Urinary bladder (tissue), 4 donors: ENCODE measurements at places on chromosomes 7 and 10.

- no peak for DNase-seq
Observed at GRCh38 chr7:42587806-42588205, 324.1 kb downstream of the C7orf25 start.

DNA sequence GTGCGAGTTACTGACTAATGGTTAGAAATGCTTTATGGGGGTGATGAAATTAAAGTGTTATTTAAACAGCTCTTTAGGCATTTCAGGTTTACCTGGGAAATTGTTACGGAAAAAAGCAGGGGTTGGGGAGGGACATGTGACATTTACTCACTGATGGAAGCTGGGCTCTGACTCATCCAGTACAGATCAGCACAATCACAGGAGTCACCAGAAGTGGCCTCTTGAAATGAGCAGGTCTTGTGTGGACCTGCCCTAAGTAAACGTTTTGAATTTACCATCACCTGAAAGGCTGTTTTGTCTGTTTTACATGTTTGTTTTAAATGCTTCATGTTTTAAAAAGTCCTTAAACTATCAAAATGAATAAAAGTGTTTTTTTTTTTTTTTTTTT lies 2.3 kb downstream of the GLRX3 start:
- peak; percentile 76 for DNase-seq

DNA sequence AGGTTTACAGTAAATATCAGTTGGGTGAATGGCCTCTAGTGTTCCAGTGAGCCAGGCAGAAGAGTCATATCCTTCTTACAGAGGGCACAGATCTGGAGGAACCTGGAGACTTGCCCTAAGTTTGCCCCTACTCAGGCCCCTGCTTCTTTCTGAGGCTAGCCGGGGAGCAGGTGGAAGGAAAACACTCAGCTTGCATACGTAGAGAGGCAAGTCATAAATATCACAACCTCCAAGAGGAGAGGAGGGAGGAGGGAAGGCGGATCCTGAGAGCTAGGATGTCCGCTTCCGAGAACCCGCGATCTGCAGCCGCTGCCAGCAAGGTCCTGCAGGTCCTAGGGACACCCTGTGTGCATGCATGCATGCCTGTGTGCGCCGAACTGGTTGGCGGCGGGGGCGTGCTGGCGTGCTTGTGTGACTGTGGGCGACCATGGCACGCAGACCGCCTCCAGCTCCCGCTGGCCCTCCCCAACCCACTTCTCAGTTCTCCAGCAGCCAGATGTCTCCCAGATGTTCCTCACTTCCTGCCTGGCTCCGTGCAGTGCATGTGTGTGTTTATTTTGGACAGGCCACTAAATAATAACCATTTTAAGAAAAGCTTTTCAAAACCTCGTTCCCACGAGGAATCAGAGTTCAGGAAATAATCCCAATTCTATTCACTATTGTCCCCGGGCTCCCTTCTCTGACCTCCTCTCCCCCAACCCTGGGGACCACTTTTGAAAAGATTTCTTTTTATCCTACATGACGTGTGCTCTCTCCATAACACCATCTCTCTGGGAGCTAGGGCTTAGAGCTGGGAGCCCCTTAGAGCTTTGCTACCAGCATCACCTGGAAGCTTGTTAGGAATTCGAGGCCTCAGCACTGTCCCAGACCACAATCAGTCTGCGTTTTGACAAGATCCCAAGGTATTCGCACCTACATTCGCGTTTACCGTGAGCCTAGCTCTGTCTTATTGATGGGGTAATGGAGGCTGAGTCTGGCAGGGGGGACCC lies 32.4 kb downstream of the UNC5B start:
- peak; percentile 71 for DNase-seq

DNA sequence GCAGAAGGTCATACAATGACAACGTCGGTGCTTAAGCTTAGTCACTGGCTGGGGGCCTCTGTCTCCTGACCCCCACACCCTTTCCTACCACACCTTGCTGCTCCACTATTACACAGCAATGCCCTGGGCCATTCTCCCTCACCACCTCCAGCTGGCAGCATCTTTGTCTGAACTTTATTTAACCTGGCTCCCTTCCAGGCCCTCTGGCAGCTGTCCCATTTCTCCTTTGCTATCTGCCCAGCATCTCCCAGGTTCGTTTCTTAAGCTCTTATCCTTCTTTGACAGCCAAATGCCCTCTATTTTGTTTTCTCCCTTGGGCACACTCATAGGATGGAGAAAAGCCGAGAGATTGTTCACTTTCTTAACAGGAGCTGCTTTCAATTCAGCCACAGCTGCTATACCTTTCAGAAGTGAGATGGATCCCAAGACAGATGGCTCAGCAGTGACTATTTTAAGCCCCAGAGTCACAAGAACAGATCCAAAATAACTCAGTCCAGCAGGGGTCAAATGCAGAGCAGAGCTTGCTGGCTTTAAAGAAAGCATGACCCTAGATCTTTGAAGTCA lies 1277.1 kb upstream of the AUTS2 start:
- DNase-seq, result peak; percentile 47

DNA sequence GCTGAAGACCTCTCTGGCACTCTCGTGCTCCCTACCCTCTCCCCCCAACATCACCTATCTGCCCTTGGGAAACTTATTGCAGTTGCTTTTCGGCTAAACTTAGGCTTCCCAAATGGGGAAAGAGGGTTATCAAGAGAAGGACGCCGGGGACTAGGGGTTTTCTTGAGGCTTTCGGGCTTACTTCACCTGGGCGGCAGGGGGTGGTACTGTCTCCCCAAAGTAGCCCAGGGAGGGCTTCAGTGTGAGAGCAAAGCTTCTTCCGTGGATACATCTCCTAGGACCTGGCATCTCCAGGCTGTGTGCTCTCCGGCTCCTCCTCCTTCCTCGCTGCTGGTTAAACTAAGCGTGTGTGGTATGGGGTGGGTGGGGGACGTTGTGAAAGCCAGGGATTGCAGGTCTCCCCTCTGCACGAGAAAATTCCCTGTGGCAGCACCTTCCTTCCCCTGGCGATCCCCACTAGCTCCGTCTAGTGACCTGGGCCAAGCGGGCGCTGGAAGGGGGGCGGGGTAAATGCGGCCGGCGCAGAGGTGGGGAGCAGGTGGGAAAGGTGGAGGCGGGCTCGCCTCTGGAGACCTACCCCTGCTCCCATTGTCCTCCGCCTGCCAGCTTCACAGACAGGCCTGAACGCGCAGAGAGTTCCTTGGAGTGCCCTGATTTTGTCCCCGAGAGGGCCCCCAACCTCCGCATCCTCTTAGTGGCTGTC lies 1.1 kb downstream of the PLXDC2 start:
- no peak for DNase-seq

GRCh38 chr7:3455806-3456595 lies 154.9 kb downstream of the SDK1 start:
- no peak for DNase-seq

DNA sequence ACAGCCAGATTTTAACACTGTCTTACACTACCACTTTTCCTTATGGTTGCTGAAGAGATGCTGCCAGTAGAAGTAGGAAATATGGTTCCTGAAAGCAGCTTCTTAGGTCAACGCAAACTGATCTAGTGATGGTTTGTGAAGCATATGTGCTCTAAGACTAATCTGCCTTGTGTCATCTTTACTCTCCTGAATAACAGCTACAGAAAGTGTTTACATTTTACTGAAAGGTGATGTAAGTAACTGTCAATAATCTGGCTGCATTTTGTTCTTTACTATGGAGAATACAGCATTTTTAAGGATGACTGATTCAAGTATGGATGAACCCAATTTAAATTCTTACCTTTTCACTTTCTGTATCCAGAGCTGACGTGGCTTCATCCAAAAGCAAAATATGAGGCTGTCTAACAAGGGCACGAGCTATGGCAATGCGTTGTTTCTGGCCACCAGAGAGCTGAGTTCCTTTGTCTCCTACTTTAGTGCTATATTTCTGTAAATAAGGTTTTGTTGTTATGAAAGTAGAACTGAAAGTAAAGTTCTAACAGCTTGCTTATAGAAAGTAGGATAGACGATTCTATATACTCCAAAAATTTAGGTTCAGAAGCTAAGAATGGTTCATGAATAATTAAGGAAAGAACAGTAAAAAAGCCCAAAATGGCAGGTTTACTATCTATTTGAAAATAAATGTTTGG lies 30.2 kb upstream of the ABCB4 start:
- no peak for DNase-seq

DNA sequence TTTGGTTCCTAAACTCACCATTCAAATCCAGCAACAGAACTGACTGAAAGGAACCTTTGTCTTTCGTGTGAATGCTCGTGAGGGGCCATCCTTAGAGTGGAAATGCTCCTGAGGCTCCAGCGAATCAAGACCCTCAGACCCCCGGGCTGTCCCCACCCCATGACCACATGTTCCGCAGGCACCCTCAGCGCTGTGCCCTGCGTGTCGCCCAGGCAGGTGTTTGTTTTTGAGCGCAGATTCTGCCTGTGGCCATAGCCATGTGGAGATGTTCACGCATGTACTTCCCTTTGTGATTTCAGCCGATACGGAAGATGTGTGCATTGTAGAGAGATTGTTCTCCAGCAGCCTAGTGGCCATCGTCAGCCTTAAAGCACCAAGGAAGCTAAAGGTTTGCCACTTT lies 24.2 kb downstream of the WIPI2 start:
- DNase-seq, result no peak

DNA sequence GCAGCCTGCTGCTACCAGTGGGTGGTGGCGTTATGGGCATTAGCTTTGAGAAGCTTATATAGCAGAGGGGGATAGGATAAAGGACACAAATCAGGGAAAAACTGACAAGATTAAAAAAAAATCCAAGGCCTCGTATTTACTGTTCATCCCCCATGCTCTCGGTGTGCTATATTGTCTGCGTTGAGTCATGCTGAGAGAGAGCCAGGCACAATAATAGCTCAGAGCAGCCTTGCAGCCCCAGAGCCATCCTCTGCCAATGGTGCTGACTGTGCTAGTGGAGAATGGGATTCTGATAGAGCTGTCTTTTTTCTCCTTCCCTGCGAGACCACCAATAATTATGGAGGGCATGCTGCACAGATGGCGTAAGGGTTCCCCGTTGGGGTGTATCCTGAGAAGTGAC lies 51.7 kb upstream of the FZD1 start:
- no peak for DNase-seq

- DNase-seq, result no peak
Observed at GRCh38 chr10:51235865-51236264, 161.6 kb downstream of the PRKG1 start.

- DNase-seq, result no peak
Observed at GRCh38 chr7:146115548-146115850, 1.1 kb upstream of the CNTNAP2 start.

DNA sequence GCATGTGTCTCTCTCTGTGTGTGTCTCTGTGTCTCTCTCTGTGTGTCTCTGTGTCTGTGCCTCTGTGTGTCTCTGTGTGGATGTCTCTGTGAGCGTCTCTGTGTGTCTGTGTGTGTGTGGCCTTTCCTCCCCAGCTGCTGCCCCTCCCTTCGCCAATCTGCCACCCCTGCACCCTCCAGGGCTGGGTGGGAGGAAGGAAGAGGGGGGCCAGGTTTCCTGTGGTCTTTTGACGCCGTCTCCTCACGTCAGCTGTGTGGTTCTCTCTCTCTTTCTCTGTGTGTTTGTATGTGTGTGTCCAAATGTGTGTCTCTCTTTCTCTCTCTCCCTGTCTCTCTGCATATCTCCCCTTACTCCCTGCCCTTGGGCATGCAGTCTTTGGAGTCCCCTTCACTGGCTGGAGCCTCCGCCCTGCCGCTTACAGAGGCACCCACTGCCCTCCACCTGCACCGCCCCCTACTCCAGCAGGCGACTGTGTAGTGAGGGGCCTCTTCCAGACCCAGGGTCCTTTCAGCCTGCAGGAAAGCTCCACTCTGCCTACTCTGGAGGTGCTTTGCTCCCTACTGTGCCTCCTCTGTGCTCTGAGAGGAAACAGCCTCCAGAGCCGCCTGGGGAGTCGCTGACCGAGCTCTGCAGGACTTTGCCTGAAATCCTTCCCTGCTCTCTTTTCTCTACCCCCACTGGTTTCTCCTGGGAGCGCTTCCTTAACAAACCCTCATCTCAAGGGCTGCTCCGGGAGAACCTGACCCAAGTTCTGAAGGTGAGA lies 44.2 kb upstream of the C10orf71 start:
- no peak for DNase-seq

DNA sequence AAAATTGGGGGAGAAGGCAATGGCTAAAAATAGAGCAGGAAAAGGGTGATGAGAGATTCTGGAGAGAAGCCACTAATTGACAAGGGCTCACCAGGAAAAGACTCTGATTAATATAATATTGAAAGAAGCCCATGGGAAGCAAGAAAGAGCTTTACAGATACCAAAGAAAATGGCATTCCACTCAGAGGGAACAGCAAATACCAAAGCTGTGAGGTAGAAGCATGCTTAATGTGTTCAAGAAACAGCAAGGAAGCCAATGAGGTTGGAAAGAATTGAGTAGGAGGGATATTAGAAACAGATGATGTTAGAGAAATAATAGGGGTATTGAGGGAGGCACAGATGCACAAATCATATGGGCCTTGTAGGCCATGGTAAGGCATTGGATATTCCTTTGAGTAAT lies 130.1 kb downstream of the MYO3A start:
- DNase-seq, result no peak

DNA sequence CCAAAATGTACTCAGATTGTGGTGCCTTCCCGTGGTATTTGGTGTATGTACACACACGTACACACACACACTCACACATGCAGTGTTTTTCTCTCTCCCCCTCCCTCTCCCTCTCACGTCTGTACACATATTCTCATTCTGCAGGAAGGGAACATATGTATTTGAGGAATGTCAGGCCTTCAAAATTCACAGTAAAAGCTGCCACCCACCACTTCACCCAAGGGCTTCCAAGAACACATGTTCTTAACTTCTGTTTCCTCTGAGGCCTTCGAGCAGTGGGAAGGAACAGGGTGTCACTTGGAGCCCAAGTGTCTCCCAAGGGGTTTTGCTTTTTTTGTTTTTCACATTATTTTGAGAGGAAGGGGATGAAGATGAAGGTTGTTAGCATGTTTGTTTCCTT lies 198.9 kb downstream of the TCF7L2 start:
- DNase-seq, result no peak

DNA sequence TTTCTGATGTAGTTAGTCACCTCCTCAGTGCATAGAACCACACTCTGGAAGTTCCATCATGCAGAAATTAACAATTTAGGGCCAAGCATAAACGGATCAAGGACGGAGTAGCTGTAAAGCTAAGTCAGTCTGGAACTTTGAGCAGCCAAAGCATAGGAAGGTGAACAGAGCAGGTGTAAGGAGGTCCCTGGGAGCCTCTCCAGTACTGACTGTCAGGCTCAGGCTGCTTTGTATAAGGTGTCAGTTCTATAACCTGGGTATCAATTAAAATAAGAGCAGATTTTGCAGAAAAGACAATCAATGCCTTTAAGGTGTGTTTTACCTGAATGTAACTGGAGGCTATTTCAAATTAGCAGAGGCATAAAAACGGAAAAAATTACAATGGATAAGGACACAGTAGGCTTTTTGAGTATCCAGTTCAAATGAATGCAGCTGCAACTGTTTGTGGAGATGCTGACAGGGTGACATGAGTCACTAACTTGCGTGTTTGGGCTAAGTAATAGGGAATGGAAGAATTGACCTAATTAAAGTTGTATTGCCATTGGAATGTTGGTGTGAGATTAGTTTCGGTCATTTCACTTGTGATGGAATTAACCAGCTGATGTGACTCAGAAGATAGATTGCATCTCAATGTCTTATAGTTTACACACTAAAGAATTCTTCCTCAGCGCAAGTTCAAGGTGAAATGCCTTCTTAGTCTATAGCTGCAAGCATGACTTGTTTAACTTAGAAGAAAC lies 417.9 kb upstream of the CNTNAP2 start:
- DNase-seq, result no peak
